K562 (cell line): ENCODE measurements at places on chromosomes 11 and 22. TPM values are rescaled to one million over a fixed set of nuclear protein-coding genes. Genes with fewer than 3 reads are reported as not detected.

Gene PIH1D2
- 1.2 and 1.6 TPM in 2 replicates for polyA plus RNA-seq

Gene BMAL1
- 1.1 and 4.4 TPM in 2 replicates for polyA plus RNA-seq

Gene DKK3
- polyA plus RNA-seq = 0.85 TPM in 1 of 2 replicates, not detected in the other

Gene LAMTOR1
- 85.3 and 93.5 TPM in 2 replicates for polyA plus RNA-seq

Gene INS
- not detected in 2 replicates for polyA plus RNA-seq

Gene NNMT
- 9.0 and 11.5 TPM in 2 replicates for polyA plus RNA-seq

Gene MUC6
- 0.01 TPM in 1 of 2 replicates, not detected in the other for polyA plus RNA-seq

Gene OR51B2
- 2.6 and 2.7 TPM in 2 replicates for polyA plus RNA-seq

Gene ARHGAP8
- polyA plus RNA-seq = 1.1 and 1.5 TPM in 2 replicates

Gene YWHAH
- 105 and 106 TPM in 2 replicates for polyA plus RNA-seq

Gene SLC16A8
- polyA plus RNA-seq = not detected in 2 replicates

Gene DGCR6
- 2.4 and 3.8 TPM in 2 replicates for polyA plus RNA-seq

Gene FAT3
- not detected in 2 replicates for polyA plus RNA-seq
